CD4-positive, alpha-beta T cell treated with Interleukin-10 for 1 hour (primary cell): ENCODE measurements at places on chromosomes 2 and 18.
A peak's percentile ranks its signal among the peaks of the same experiment; 100 is the strongest.

- DNase-seq: no peak
These were observed 466.1 kb downstream of the TGIF1 start for GRCh38 chr18:3916082-3916481.

DNA sequence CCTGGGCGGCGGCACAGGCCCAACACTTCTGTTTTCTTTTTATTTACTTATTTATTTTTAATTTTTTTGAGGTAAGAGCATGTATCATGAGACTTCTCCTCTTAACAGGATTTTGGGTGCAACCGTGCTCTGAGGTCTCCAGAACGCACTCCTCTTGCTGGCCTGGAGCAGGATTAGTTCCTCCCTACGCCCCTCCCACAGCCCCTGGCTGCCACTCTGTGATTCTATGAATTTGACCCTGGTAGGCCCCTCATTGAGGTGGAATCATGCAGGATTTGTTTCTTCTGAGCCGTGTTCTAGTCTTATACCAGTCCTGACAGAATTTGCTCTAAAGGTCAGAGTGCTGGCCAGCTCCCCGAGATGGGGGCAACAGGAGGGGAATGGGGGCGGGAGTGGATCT, 106.5 kb upstream of the HS6ST1 start:
- no peak for DNase-seq

- no peak for DNase-seq
These were observed 59.0 kb downstream of the TACR1 start for GRCh38 chr2:75140288-75140687.

DNA sequence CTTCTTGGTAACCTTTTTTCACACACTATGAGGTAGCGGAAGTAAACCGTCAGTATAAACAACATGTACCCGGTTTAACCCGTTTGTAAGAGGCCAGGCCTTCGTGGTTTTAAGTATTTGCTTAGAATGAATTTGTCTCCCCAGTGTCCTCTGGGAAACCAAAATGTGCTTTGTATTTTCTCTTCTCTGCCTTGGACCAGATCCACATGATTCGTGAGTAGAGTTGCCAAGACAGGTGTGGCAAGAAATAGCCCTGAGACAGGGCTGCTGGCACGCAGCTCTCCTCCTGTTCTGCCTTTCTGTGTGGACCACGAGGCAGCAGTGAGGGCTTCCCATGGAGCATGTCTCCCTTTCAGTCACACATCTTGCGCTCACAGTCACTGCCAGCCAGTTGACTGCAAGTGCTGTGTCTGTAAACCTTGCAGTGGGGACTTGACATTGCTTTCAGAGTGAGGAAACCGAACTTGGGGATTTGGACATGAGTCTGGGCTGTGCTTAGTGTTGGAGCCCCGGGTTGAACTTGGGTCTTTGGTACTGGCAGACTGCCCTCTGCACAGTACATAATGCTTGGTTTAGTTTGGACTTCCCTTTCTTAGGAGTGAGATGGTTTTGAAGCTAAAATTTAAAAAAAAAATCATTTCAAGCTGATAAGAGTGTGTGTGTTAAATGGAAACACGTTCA, 19.1 kb downstream of the BCL2L11 start:
- DNase-seq: no peak

DNA sequence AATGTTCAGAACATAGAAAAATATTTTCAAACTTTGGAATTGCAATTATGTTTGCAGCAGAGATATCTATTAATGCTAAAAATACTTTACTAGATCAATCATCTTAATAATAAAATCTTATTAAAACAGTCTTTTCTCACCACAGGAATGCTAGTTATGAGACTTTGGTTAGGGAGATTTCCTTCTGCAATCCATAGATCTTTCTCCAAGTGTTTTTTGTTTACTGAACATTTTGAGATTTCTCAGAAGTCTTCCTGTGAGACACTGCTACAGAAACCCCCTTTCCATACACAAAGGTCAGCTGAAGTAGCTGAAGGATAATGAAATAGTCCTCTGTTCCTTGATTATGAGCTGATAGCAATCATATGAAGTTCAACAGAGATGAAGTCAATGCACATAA, 59.4 kb upstream of the RAPH1 start:
- DNase-seq: no peak

DNA sequence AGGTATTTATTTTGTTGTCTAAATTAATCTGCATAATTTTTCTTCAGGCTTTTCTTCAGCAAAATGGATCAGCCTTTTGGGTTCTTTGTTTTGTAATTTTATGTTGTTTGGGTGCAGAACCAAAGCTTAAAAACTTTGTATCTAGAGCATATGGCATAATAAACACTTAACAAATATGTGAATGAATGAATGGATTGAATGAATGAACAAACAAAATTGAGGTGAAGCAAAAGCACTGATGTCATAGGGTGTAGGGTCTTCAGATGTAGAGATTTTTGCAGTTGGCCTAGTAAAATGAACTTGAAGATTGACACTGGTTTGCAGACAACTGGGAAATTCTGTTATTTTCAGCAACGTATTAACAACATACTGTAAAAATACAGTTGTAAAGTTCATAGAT, 17.3 kb downstream of the VAPA start:
- no peak for DNase-seq

- no peak for DNase-seq
These were observed 64.2 kb upstream of the LMAN1 start for GRCh38 chr18:59423259-59423658.

- DNase-seq: peak; percentile 67
These were observed 26.4 kb upstream of the CD207 start for GRCh38 chr2:70861777-70862625.

GRCh38 chr18:62080172-62080900, 106.5 kb downstream of the PIGN start:
- DNase-seq: no peak

- DNase-seq: no peak
These were observed 1368.0 kb upstream of the LRRTM1 start for GRCh38 chr2:81672516-81672915.

DNA sequence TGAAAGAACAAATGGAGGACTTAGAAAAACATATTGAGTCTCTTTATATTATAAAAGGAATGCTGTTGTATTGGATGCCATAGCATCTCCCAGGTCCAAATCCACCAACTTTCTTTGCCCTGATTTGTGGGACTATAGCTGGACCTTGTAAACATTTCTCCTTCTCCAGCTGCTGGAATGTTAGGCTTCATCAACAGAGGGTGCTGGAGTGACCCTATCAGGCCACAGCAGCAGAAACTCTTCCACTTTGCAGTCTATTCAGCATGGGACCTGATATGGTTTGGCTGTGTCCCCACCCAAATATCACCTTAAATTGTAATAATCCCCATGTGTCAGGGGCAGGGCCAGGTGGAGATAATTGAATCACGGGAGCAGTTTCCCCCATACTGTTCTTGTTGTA, 138.4 kb upstream of the ARL4C start:
- no peak for DNase-seq

GRCh38 chr2:219475697-219476651, 22.7 kb upstream of the GMPPA start:
- DNase-seq: peak; percentile 51

DNA sequence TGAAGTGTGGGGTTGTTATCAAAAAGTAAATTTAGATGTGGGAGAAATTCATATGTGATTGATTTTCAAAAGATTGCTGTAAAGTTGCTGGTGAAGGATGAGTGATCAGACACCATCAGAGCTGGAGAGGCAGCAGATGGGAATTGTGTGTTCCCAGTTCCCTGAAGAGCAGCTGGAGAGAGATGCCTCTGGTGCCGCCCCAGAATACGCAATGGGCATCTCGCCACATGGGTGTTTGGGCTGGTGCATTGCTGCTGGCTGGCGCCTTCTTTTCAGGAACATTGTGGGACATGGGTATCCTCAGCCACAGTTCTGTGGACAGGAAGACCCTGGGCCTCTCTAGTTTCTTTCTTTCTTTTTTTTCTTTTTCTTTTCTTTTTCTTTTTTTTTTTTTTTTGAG, 11.9 kb downstream of the ATG4B start:
- DNase-seq: no peak

GRCh38 chr2:174965992-174966744, 39.0 kb downstream of the CHN1 start:
- no peak for DNase-seq

DNA sequence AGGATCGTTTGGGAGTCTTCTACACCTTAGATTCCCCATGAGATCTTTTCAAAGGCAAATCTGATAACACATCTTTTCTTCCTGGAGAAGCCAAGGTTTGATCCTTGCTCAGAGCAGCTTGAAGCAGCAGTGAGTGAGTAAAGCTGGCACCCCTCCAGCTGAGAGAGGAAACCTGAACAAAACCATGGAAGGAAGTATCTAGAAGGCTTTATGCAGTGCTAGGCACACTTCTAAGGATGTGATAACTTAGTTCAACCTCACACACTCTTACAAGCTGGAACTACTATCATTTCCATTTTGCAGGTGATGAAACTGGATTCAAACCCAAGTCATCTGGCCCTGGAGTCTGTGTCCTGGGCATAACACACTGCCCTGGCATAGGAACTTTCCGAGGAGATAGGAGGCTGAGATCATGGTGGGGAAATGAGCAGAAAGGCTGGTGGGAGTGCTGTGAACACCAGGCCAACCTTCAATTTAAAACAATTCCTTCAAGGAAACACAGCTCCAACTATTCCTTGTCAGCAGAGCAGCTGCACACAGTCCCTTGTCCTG, 71.2 kb downstream of the CTAGE1 start:
- peak; percentile 43 for DNase-seq

- no peak for DNase-seq
These were observed 94.5 kb downstream of the MTCL1 start for GRCh38 chr18:8799596-8800441.

- DNase-seq: no peak
These were observed 133.3 kb downstream of the LCLAT1 start for GRCh38 chr2:30580391-30580790.

DNA sequence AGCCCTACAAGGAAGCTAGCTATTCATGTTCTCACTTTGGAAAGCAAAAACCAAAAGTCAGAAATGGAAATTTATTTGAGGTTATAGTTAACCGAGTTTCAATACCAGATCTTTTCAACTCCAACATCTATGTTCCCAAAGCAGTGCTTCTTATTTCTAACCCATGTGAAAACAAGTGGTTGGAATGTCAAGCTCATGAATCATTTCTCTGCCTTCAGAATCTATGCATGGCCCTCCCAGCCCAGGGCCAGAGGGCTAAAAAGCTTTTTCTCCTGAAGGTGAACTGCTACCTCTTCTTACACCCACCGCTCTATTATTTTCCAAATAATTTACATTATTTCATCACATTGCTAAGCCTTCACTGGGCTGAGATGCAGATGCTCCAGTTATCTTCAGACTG, 158.4 kb downstream of the SP3 start:
- DNase-seq: no peak

- DNase-seq: no peak
These were observed 116.5 kb upstream of the FOSL2 start for GRCh38 chr2:28276076-28276618.

- DNase-seq: no peak
These were observed 38.1 kb downstream of the LRRTM4 start for GRCh38 chr2:77484026-77484425.

DNA sequence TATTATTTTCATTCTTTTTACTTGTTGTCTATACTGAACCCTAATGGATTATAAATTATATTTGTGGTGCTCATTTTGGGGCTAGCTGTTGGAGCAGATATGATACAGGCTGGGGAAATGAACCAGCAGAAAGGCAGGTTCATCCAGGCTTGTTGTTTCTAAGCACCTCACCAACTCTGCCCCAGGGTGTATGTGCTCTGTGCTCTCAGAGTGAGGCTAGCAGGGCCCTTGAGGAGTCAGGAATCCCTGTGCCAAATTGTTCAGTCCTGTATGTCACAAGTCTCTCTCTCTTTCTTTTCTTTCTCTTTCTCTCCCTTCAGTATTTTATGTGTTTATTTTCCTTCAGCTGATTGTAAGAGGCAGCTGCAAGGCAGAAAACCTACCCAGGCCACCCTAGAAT, 181.1 kb upstream of the DPP10 start:
- no peak for DNase-seq
